ENCODE measurements at places on chromosomes 16 and 17.

DNA sequence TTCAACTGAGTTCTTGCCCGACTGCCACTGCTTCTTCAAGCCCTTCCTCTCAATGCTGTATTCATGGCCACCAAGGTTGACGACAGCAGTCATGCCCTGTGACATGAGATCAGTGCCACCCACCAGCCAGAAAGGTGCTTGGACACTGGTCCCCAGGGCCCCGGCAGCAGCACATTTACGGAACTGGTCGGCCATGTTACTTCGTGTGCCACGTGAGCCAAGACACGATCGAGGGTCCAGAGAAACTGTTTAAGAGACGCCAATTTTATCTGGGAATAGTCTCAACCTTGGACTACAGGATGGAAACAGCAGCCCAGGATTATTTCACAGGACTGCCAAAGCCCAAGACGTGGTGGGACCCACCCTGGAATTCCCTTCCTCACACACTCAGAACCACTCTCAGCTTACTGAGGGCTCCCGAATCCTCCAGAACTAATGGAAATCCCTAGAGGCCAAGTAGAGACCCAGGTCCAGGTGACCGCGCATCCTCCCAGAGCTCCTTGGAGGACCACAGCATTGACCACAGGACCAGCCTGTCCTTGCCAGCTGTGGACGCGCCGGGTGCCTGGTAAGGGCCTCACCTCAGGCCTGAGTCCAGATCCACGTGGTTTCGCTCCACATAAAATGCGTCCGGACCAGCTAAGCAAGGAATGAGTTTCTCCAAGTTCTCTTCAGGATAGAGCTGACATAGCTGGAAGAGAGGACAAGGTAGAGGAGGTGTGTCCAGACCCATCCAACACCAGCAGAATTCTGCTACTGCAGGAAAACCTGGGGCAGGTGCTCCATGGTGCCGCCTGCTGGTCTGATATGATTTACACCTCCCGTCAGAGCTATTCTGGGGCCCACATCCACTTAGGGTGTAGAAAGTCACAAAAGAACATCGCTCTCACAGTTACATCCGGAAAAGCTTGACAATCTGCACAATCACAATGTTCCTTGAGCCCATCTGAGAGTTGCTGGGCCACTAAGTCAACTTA lies 28.2 kb downstream of the MAP1LC3B start:
- H3K4me1 ChIP-seq, result no peaks in the 10 kb centered on the region
- H3K36me3 ChIP-seq, result peaks cover 78% of the 10 kb centered on the region
- H3K27me3 ChIP-seq, result no peaks in the 10 kb centered on the region
- no peak overlapping the region for H3K4me3 ChIP-seq

- DNase-seq, result no peak
- H3K27me3 ChIP-seq, result peaks cover 7% of the 10 kb centered on the region
- H3K36me3 ChIP-seq, result no peaks in the 10 kb centered on the region
- H3K4me1 ChIP-seq, result peaks cover 3% of the 10 kb centered on the region
These were observed 12.5 kb downstream of the EPN2 start for GRCh38 chr17:19249681-19250080.

GRCh38 chr17:80955671-80956280 lies 35.9 kb upstream of the CHMP6 start:
- no peak overlapping the region for H3K4me3 ChIP-seq
- H3K36me3 ChIP-seq, result peaks cover 52% of the 10 kb centered on the region
- H3K27ac ChIP-seq, result no peak overlapping the region
- no peak for DNase-seq
- no peaks in the 10 kb centered on the region for H3K27me3 ChIP-seq

GRCh38 chr17:20116683-20117309 lies 107.6 kb downstream of the SPECC1 start:
- no peaks in the 10 kb centered on the region for H3K4me1 ChIP-seq
- H3K4me3 ChIP-seq, result no peak overlapping the region
- DNase-seq, result peak; percentile 50
- H3K36me3 ChIP-seq, result no peaks in the 10 kb centered on the region
- H3K27me3 ChIP-seq, result peaks cover 3% of the 10 kb centered on the region

DNA sequence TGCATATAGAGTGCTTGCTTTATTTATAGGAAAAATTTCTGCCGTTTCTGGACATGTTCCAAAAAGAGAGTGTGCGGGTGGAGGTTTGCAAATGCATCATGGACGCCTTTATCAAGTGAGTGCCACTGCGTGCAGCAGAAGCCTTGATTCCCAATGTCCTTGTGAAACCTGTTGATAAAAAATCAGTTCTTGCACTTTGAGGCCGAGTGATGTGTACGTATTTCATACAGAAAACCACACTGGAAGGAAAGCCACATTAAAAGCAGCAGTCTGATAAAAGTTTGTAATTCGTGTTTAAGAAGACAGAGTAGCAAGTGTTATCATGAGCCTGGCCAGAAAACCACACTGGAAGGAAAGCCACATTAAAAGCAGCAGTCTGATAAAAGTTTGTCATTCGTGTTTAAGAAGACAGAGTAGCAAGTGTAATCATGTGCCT lies 78.0 kb downstream of the KNOP1 start:
- H3K4me3 ChIP-seq, result no peak overlapping the region
- no peaks in the 10 kb centered on the region for H3K27me3 ChIP-seq
- H3K27ac ChIP-seq, result peak overlapping the region; percentile 8
- no peak for DNase-seq

- H3K36me3 ChIP-seq, result no peaks in the 10 kb centered on the region
- peaks cover 62% of the 10 kb centered on the region for H3K27me3 ChIP-seq
- H3K27ac ChIP-seq, result no peak within 1 kb of the TSS
- no peaks in the 10 kb centered on the region for H3K4me1 ChIP-seq
These were observed at the start of gene CDH11 for GRCh38 chr16:65121870-65122723. Gene CDH11 (minus strand): TSS chr16:65122063. CDS start chr16:65004869, 117,194 bp downstream.

- H3K4me3 ChIP-seq, result no peak overlapping the region
- peak overlapping the region; percentile 51 for H3K27ac ChIP-seq
- peak; percentile 44 for DNase-seq
- H3K27me3 ChIP-seq, result peaks cover 26% of the 10 kb centered on the region
These were observed 2.4 kb upstream of the CCL3L1 start for GRCh38 chr17:36198831-36199465.

- no peaks in the 10 kb centered on the region for H3K36me3 ChIP-seq
- H3K27me3 ChIP-seq, result no peaks in the 10 kb centered on the region
- H3K4me1 ChIP-seq, result no peaks in the 10 kb centered on the region
- no peak overlapping the region for H3K27ac ChIP-seq
- H3K4me3 ChIP-seq, result no peak overlapping the region
These were observed 90.8 kb downstream of the SHISA6 start for GRCh38 chr17:11331547-11332513.

GRCh38 chr17:75778861-75779249 lies 5.8 kb upstream of the UNK start:
- peak overlapping the region; percentile 97 for H3K4me3 ChIP-seq
- no peak for DNase-seq
- H3K27ac ChIP-seq, result peak overlapping the region; percentile 100
- no peaks in the 10 kb centered on the region for H3K27me3 ChIP-seq
- peaks cover 52% of the 10 kb centered on the region for H3K36me3 ChIP-seq

DNA sequence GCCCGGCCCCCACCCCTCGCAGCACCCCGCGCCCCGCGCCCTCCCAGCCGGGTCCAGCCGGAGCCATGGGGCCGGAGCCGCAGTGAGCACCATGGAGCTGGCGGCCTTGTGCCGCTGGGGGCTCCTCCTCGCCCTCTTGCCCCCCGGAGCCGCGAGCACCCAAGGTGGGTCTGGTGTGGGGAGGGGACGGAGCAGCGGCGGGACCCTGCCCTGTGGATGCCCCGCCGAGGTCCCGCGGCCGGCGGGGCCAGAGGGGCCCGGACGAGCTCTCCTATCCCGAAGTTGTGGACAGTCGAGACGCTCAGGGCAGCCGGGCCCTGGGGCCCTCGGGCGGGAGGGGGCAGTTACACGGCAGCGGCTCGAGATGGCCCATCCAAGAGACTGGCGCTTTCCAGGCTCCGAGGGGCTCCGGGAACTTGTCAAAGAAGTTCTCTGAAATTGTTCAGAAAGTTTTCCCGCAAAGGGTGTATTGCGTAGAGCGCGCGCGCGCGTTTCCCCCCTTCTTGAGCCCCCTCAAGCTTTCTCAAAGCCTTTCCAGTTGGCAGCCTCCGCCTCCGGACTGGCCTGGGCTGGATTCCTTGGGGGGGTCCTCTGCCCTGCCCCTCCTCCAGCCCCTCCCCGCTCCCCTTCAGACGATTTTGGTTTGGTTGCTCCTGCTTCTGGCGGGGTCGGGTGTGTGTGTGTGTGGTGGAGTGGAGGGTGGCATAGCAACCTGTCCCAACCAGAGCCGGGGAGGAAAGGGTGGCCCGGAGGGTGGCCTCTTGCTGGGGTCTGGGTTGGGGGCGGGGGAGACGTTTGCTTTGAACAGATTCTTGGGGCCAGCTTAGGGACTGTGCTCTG lies 504 bp downstream of the ERBB2 start:
- no peak for DNase-seq
- H3K4me3 ChIP-seq, result no peak overlapping the region
- no peak overlapping the region for H3K27ac ChIP-seq
- H3K4me1 ChIP-seq, result peaks cover 10% of the 10 kb centered on the region

DNA sequence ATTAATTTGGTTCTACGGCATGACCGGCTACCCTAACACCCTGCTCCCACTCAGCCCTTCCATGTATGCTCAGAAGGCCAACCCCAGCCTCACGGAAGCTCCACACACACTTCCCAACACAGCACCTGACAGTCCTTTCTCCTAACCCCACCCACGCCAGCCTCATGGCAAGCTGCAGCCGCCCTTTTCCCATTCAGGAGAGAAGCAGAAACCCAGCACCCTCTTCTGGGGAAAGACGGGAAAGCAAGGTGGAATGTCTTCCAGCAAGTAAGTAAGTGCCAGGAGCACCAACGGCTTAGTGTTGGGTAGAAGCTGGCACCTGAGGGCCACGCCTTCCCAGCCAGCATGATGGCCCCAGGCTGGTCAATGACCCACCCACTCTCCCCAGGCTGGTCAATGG lies 32.1 kb downstream of the ABR start:
- no peaks in the 10 kb centered on the region for H3K27me3 ChIP-seq
- H3K4me1 ChIP-seq, result no peaks in the 10 kb centered on the region
- no peak overlapping the region for H3K27ac ChIP-seq
- no peak for DNase-seq
- no peaks in the 10 kb centered on the region for H3K36me3 ChIP-seq

- H3K4me3 ChIP-seq, result peak overlapping the region; percentile 63
- peaks cover 71% of the 10 kb centered on the region for H3K4me1 ChIP-seq
- H3K36me3 ChIP-seq, result peaks cover 69% of the 10 kb centered on the region
- DNase-seq, result peak; percentile 65
These were observed 7.3 kb downstream of the ABI3 start for GRCh38 chr17:49217651-49218413.

DNA sequence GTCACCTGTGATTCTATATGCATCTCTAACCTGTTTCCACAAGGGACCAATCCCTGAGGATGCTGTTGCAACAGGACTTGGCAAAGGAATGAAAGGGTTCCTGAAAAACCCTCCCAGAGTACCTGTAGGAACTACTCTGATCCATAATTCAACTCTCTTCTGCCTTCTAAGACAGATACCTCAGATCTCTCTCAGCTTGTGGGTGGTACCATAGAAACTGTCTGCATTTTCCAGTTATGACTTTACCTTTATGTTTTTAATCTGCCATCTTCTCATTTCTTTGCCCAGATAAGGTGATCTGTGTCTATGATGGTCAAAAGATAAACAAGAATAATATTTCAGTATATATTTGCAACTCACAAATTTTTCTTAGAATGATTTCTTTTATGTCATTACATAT lies 65.1 kb downstream of the TMC6 start:
- peak overlapping the region; percentile 71 for H3K27ac ChIP-seq
- H3K27me3 ChIP-seq, result no peaks in the 10 kb centered on the region
- DNase-seq, result no peak
- no peak overlapping the region for H3K4me3 ChIP-seq

DNA sequence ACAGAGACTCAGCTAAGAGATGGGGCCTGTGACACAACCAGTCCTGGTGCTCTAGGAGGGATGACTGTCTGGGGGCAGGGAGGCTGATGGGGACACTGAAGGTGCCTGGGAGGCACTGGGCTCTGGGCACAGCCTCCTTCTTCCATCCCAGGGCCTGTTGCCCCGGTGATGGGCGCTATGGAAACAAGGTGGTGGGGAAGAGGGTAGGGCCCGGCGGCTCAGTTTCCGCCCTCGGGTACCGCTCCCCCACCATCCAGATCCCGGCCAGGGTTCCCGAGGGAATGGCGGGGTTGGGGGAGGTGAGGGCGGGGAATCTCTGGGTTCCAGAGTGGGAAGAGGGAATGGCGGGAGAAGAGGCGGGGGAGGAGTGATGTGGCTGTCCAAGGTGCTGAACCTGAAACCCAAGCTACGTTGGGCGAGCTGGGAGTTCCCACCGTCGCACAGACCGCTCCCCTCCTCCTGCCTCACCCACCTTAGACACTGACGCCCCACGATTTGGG lies 981 bp downstream of the KCNH4 start:
- peaks cover 4% of the 10 kb centered on the region for H3K36me3 ChIP-seq
- peak overlapping the region; percentile 66 for H3K4me3 ChIP-seq
- peaks cover 52% of the 10 kb centered on the region for H3K4me1 ChIP-seq
- peaks cover 28% of the 10 kb centered on the region for H3K27me3 ChIP-seq
- DNase-seq, result peak; percentile 44

DNA sequence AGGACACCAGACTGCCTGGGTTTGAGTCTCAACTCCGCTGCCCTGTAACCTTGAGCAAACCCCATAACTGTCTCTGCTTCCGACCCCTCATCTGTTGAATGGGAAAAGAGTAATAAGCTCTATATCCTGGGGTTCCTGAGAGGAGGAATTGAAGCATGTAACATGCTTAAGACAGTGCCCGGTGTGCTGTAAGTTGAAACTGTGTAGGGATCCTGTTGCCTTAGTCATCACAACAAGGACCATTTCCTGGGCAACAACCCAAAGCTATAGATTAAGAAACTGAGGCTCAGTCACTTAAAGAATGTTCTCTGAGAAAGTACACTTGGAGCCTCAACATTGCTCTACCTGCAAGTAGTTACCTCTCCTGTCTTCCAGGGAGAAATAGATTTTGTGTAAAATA lies 23.0 kb downstream of the CDH13 start:
- H3K36me3 ChIP-seq, result no peaks in the 10 kb centered on the region
- H3K4me1 ChIP-seq, result peaks cover 43% of the 10 kb centered on the region
- no peak for DNase-seq

GRCh38 chr16:24102209-24102660 lies 153.9 kb upstream of the CACNG3 start:
- H3K36me3 ChIP-seq, result peaks cover 74% of the 10 kb centered on the region
- no peaks in the 10 kb centered on the region for H3K27me3 ChIP-seq
- peaks cover 14% of the 10 kb centered on the region for H3K4me1 ChIP-seq
- peak overlapping the region; percentile 29 for H3K27ac ChIP-seq

DNA sequence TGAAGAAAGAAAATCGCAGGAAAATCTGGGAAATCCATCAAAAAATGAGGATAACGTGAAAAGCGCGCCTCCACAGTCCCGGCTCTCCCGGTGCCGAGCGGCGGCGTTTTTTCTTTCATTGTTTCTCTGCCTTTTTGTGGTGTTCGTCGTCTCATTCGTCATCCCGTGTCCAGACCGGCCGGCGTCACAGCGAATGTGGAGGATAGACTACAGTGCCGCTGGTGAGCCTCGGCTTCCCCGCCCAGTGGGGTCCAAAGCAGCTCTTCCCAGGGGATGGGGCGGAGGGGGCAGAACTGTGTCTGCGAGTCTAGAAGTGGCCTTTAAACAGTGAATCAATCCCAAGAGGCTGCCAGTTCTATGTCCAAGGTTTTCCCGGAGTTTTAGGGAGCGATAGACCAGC lies 19.8 kb downstream of the FAM234A start:
- H3K36me3 ChIP-seq, result peaks cover 43% of the 10 kb centered on the region
- H3K27ac ChIP-seq, result no peak overlapping the region
- no peak overlapping the region for H3K4me3 ChIP-seq
- no peak for DNase-seq
- H3K27me3 ChIP-seq, result no peaks in the 10 kb centered on the region
- H3K4me1 ChIP-seq, result peaks cover 39% of the 10 kb centered on the region

- H3K4me3 ChIP-seq, result no peak overlapping the region
- H3K4me1 ChIP-seq, result no peaks in the 10 kb centered on the region
- no peaks in the 10 kb centered on the region for H3K36me3 ChIP-seq
- DNase-seq, result no peak
- no peaks in the 10 kb centered on the region for H3K27me3 ChIP-seq
These were observed 103.7 kb downstream of the RAP1GAP2 start for GRCh38 chr17:2899906-2900305.
